GM23338 (cell line): ENCODE measurements at places on chromosomes 7 and 10. TPM values are rescaled to one million over a fixed set of nuclear protein-coding genes. Genes with fewer than 3 reads are reported as not detected.

The ANKRD26 gene
- total RNA-seq = 7.1 and 7.9 TPM in 2 replicates

The CTAGE4 gene
- total RNA-seq = 3.4 and 10.1 TPM in 2 replicates

The CCL24 gene
- not detected in 2 replicates for total RNA-seq

The ADAM12 gene
- 0.16 and 0.87 TPM in 2 replicates for total RNA-seq

The OPN1SW gene
- total RNA-seq = not detected in 2 replicates

The TUBAL3 gene
- total RNA-seq = not detected in 2 replicates

The ITIH5 gene
- 2.2 and 6.6 TPM in 2 replicates for total RNA-seq

The CDHR3 gene
- 6.7 and 12.2 TPM in 2 replicates for total RNA-seq

The GRID2IP gene
- total RNA-seq = 1.5 TPM in 2 replicates

The CTAGE8 gene
- 0.52 and 1.4 TPM in 2 replicates for total RNA-seq

The DBF4 gene
- total RNA-seq = 62.6 and 67.4 TPM in 2 replicates

The MBL2 gene
- not detected in 2 replicates for total RNA-seq

The FFAR4 gene
- total RNA-seq = not detected in 2 replicates

The FAM25G gene
- not detected in 2 replicates for total RNA-seq

The PNLIPRP3 gene
- not detected in 2 replicates for total RNA-seq

The CCDC3 gene
- 4.5 and 5.2 TPM in 2 replicates for total RNA-seq

The FAM25C gene
- total RNA-seq = not detected in 2 replicates

The ASB10 gene
- total RNA-seq = not detected in 2 replicates

The SLIT1 gene
- 1.7 and 2.0 TPM in 2 replicates for total RNA-seq

The ANKRD1 gene
- total RNA-seq = not detected in 2 replicates

The LIPK gene
- not detected in 2 replicates for total RNA-seq

The SGMS1 gene
- 33.6 and 34.7 TPM in 2 replicates for total RNA-seq

The AKR1B15 gene
- total RNA-seq = 0.08 TPM in 1 of 2 replicates, not detected in the other

The MEOX2 gene
- total RNA-seq = 1.2 and 2.1 TPM in 2 replicates

The CREB5 gene
- 1.7 and 2.4 TPM in 2 replicates for total RNA-seq

The LOXL4 gene
- total RNA-seq = 0.23 and 0.38 TPM in 2 replicates

The SLC29A4 gene
- total RNA-seq = 8.1 and 8.8 TPM in 2 replicates

The MUC3A gene
- total RNA-seq = 16.3 and 19.1 TPM in 2 replicates

The ACADSB gene
- 6.5 and 8.5 TPM in 2 replicates for total RNA-seq

The C7orf25 gene
- total RNA-seq = 7.1 and 8.7 TPM in 2 replicates

The AP3M1 gene
- total RNA-seq = 33.1 and 41.7 TPM in 2 replicates

The MMS19 gene
- 221 and 252 TPM in 2 replicates for total RNA-seq

The HOXA3 gene
- not detected in 2 replicates for total RNA-seq

The NEUROG3 gene
- total RNA-seq = 0.16 TPM in 1 of 2 replicates, not detected in the other

The UPK3B gene
- total RNA-seq = 3.0 and 5.2 TPM in 2 replicates

The NEUROD6 gene
- not detected in 2 replicates for total RNA-seq

The KCNH2 gene
- 11.3 and 14.7 TPM in 2 replicates for total RNA-seq

The UPP1 gene
- 22.7 and 28.6 TPM in 2 replicates for total RNA-seq

The PRLHR gene
- 0.24 TPM in 1 of 2 replicates, not detected in the other for total RNA-seq

The UBE3C gene
- 76.2 and 76.9 TPM in 2 replicates for total RNA-seq

The UNCX gene
- not detected in 2 replicates for total RNA-seq

The GTPBP10 gene
- 15.1 and 20.5 TPM in 2 replicates for total RNA-seq

The CELF2 gene
- 22.5 and 22.9 TPM in 2 replicates for total RNA-seq
